ENCODE measurements at places on chromosomes 4 and X. TPM values are rescaled to one million over a fixed set of nuclear protein-coding genes. Genes with fewer than 3 reads are reported as not detected.
A peak's percentile ranks its signal among the peaks of the same experiment; 100 is the strongest.

SCML2 gene
- 7.1 TPM for total RNA-seq

PTTG2 gene
- total RNA-seq = not detected

SAGE1 gene
- not detected for total RNA-seq

DNA sequence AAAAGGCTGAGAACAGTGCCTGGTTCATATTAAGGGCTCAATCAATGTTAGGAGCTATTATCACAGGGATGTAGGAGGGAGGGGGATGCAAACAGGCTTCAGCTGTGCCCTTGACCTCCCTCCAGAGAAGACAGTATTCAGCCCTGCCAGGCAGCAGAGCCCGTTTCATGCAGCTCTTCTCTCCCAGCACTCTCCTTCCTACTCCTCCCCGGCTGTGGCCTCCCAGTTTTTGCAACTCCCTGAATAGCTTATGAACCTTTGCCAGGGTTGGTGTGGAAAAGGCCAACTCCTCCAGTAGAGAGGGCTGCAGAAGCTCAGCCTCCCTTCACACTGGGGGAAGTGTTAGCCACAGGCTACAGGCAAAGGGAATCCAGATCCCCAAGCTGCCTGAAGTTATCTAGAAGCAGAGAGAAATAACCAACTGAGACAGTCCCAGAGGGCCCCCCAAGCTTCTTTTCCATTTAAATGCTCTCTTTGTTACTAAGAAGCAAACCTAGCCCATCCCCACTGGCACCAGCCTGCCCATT is 31.7 kb upstream of the APLN start:
- no peak overlapping the region for H3K4me3 ChIP-seq
- no peak for DNase-seq
- no peak overlapping the region for H3K27ac ChIP-seq
- H3K27me3 ChIP-seq = no peaks in the 10 kb centered on the region

GRCh38 chrX:152960115-152960514 is 33.8 kb downstream of the PNMA5 start:
- H3K4me3 ChIP-seq = no peak overlapping the region
- no peak overlapping the region for H3K27ac ChIP-seq
- DNase-seq = no peak

DNA sequence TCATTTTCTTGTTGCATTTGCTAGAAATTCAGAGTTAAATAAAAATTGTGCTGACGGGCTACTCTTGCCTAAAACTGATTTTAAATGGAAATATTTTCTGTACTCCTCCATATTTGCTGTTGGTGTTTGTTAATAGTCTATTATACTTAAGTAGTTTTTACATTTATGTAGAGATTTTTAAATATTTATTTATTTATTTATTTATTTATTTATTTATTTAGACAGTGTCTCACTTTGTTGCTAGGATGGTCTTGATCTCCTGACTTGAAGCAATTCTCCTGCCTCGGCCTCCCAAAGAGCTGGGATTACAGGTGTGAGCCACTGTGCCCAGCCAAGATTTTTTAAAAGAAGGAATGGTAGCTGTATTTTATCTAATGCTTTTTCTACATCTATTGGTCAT is 68.1 kb downstream of the TMEM164 start:
- DNase-seq = no peak
- no peaks in the 10 kb centered on the region for H3K27me3 ChIP-seq
- no peaks in the 10 kb centered on the region for H3K36me3 ChIP-seq
- no peak overlapping the region for H3K4me3 ChIP-seq
- no peaks in the 10 kb centered on the region for H3K4me1 ChIP-seq
- no peak overlapping the region for H3K27ac ChIP-seq

DNA sequence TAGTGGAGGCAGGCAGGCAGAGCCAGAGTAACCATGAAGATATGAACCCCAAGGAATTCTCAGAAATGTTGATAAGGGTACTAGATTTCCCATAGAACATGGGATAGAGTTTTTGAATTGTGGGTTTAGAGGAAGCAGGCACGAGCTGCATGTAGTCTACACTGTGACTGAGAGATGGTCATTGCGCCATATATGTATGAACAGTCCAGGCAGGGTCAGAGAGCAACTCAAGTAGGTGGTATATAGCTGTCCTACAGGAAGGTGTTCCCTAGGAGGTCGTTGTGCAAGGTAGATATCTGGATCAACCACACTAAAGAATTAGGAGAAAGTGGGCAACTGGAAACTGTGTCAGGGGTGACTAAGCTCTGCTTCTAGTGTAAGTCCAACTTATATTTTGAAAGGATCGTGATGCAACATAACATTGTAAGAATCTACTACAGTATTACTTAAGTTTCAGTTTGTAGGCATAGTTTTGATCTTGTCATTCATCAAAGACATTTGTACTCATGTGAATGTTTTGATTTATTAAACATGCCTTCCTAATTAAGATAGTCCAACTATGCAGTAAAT is 94.6 kb downstream of the HPGD start:
- DNase-seq = no peak
- H3K27ac ChIP-seq = no peak overlapping the region
- no peaks in the 10 kb centered on the region for H3K36me3 ChIP-seq

GRCh38 chr4:34486461-34487363 is 1757.6 kb downstream of the ARAP2 start:
- H3K4me3 ChIP-seq = no peak overlapping the region
- no peaks in the 10 kb centered on the region for H3K36me3 ChIP-seq
- H3K27ac ChIP-seq = no peak overlapping the region
- no peak for DNase-seq

CSAG2 gene
- not detected for total RNA-seq

KIAA1210 gene
- not detected for total RNA-seq

KDR gene
- total RNA-seq = 0.18 TPM

DNA sequence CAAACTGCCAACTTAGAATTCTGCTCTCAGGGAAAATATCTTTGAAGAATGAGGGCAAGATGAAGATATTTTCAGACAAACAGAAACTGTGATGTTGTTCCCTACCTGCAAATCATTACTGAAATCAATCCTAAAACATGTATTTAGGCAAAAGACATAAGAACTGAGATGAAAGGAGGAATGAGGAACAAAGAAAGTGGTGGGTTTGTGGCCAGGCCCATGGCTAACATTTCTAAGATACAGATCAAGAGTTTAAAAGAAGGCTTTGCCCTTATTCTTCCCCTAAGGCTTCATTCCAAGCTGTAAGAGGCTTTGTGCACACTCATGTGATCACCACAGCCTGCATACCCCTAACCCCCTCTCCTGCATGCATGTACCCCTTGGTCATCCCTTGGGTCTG is 46.5 kb downstream of the ADGRG2 start:
- no peaks in the 10 kb centered on the region for H3K36me3 ChIP-seq

DNA sequence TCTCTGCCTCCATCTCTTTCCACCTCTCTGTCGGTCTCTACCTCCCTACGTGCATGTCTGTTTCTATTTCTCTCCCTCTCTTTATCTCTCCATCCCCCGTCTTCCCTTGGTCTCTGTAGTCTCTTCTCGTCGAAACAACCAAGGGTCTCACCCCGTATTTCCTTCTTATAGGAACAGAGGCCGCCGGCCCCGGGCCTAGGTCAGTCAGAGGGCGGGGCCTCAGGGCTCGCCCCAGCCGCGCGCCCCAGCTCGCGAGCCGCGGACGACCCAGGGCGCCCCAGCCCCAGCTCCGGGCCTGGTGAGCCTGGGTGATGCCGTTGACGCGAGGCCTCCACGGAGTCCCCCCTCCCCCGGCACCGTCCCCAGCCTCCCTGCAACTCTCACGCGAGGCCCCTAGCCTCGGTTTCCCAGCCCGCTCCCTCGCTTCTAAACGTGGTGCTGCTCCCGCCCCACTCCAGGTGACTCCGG is 6.6 kb downstream of the TIMM17B start:
- no peaks in the 10 kb centered on the region for H3K4me1 ChIP-seq
- DNase-seq = no peak
- H3K27ac ChIP-seq = peak overlapping the region; percentile 65
- H3K27me3 ChIP-seq = no peaks in the 10 kb centered on the region

UGT2B10 gene
- total RNA-seq = not detected

- no peaks in the 10 kb centered on the region for H3K4me1 ChIP-seq
- H3K27me3 ChIP-seq = no peaks in the 10 kb centered on the region
- H3K36me3 ChIP-seq = no peaks in the 10 kb centered on the region
- no peak overlapping the region for H3K27ac ChIP-seq
- H3K4me3 ChIP-seq = no peak overlapping the region
Measured at GRCh38 chr4:146095091-146095690, 80.3 kb upstream of the LSM6 start.

DNA sequence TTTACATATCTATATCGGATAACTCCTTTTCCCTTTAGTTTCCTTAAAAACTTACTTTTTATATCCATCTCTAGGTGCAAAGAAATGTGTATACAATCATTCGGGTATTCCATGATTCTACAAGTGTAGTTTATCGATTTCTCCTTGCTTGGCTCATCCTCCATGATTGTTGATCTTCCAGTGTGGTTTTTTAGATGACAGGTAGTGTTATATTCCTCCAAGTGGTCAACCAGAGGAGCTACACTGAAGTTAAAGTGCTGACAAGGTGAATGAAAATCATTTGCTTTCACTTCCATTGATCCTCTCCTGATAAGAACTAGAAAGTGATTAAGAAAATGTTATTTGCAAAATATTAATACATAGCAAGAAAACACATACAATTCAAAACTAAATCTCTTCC is 38.5 kb downstream of the TMEM156 start:
- no peak overlapping the region for H3K27ac ChIP-seq
- no peaks in the 10 kb centered on the region for H3K27me3 ChIP-seq
- no peaks in the 10 kb centered on the region for H3K4me1 ChIP-seq
- no peak for DNase-seq

- H3K36me3 ChIP-seq = no peaks in the 10 kb centered on the region
- H3K27me3 ChIP-seq = no peaks in the 10 kb centered on the region
- DNase-seq = no peak
- no peaks in the 10 kb centered on the region for H3K4me1 ChIP-seq
Measured at GRCh38 chr4:27666943-27667342, 806.3 kb downstream of the STIM2 start.

DNA sequence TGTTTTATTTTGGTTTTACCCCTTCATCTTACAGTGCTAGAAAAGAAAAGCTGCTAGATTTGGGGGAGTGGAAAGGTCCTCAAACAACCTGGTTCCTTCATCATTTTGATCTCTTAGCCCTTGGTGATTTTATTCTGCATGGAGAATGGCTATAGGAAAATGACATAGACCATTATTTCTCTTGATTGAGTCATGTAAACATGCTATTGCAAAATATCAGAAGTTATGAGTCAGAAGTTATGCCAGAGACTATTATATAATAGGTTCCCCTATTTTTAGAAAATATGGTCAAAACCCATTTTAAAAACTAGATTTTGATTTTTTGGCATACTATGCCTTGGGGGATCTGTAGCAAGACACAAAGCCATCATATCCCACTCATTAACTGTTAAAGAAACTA is 83.7 kb upstream of the FAM9C start:
- H3K36me3 ChIP-seq = no peaks in the 10 kb centered on the region
- H3K4me3 ChIP-seq = no peak overlapping the region
- peak overlapping the region; percentile 44 for H3K27ac ChIP-seq
- H3K4me1 ChIP-seq = no peaks in the 10 kb centered on the region
- no peak for DNase-seq
- H3K27me3 ChIP-seq = no peaks in the 10 kb centered on the region

NSG1 gene
- not detected for total RNA-seq

POU4F2 gene
- total RNA-seq = not detected

GRCh38 chr4:3299976-3300671 is 7.3 kb downstream of the RGS12 start:
- no peaks in the 10 kb centered on the region for H3K27me3 ChIP-seq
- peaks cover 2% of the 10 kb centered on the region for H3K4me1 ChIP-seq
- H3K4me3 ChIP-seq = no peak overlapping the region
- no peak overlapping the region for H3K27ac ChIP-seq

MAGEA1 gene
- not detected for total RNA-seq

DNA sequence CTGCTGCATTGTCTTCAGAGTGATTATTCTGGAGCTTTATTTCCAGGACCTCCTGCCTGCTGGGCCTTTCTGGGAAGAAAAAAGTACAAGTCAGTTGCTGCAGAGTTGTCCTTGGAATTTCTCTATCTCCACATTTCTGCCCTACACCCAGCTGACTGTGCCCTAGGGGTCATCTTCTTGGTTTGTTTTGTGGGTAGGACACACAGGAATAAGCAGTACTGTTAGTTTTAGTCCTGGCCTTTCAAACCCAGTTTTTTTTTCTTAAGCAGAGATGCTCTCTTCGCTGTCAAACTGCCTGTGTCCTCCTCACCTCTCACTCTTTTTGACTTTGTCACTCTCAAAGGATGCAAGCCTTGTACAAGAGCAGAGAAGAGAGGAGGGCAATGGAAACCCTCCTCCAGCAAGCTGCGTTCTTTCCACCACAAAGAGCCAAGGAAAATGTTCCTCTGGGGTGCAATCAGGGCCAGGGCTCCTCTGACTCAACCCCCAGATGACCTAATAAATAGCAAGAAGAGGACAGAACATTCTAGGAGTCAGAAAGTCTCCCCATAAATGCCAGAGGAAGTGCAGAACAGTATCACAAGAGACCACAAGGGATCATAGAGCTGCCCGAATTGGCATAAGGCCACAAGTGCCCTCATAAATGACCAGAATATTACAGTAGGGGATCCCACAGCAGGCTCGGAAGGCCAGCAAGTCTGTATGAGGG is 186.2 kb downstream of the RCHY1 start:
- no peaks in the 10 kb centered on the region for H3K4me1 ChIP-seq
- no peak overlapping the region for H3K4me3 ChIP-seq
- no peak overlapping the region for H3K27ac ChIP-seq
- H3K27me3 ChIP-seq = no peaks in the 10 kb centered on the region

GRCh38 chr4:186088523-186088922 is 16.0 kb upstream of the FAM149A start:
- H3K4me3 ChIP-seq = no peak overlapping the region
- no peaks in the 10 kb centered on the region for H3K27me3 ChIP-seq
- DNase-seq = no peak
- H3K36me3 ChIP-seq = no peaks in the 10 kb centered on the region
- no peaks in the 10 kb centered on the region for H3K4me1 ChIP-seq

DNA sequence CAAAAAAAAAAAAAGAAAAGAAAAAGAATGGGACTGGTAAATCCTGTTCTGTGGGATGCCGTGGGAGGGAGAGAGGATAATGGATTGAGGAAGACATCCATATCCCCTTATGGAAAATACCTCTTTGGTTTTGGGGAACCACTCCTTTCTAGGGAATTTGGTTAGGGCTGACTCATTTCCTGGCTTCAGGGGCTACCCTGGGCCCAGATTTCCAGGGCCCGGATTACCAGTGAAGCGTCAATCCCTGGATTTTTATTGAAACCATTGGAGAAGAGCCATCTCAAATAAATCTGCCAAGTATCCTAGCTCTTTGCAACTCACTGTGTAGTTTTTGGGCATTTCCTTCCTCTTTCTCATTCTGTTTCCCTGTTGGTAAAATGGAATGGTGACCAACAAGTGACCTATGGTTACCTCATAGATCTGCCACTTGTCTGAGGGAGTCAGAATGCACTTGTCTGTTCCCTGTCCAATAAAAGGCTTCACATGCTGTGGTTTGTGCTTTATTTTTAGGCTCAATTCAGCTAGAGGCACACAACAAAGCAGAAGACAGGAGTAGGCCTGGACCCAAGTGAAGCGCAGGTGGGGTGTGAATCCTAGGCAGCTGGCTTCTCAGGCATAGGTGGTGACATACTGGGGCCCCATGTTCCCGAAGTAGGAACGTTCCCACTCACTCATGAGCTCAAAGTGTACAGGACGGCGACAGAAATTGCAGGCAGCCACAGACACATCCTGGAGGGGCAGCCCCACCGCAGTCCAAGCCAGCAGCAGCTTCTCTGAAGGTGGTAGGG is 8.6 kb downstream of the APEX2 start:
- H3K27me3 ChIP-seq = no peaks in the 10 kb centered on the region
- H3K4me3 ChIP-seq = no peak overlapping the region
- H3K36me3 ChIP-seq = no peaks in the 10 kb centered on the region
- H3K4me1 ChIP-seq = no peaks in the 10 kb centered on the region
